ENCODE measurements at places on chromosomes 7 and 10.

DNA sequence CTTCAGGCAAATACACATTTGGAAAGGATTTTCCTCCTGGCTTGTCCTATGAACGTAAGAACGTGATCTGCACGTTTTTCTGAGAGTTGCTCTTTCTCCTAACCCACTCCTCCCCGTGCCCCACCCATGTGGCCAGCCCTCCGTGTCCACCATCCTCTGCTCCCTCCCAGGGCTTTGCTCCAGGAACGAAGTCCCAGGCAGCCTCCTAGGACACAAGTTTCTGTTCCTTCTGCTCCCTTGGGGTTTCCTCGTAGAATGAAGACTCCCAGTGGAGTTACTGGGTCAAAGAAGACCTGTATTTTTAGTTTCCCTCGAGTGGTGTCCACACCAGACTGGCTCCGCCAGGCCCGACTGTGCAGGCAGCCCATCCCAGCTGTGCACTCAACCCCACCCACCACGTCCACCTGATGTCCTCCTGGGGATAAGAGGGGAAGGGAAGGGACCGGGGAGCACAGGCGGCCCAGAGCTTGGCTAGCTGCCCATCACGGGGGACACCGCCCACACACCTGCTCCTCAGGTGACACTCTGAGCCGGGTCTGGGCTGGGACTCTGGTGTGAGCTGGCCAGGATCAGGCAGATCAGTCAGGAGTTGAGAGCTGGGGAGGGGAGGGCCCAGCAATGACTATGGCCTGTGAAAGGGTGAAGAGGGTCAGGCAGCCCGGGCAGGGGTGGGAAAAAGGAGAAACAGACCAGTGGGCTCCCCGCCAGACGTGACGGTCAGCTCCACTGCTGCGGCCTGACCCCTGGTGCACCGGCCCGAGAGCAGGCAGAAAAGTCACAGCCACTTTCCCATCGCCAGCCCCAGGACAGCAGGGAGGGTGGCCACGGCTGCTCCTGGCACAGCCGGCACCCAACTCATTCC is 54.3 kb upstream of the PPP2R2D start:
- DNase-seq: no peak

DNA sequence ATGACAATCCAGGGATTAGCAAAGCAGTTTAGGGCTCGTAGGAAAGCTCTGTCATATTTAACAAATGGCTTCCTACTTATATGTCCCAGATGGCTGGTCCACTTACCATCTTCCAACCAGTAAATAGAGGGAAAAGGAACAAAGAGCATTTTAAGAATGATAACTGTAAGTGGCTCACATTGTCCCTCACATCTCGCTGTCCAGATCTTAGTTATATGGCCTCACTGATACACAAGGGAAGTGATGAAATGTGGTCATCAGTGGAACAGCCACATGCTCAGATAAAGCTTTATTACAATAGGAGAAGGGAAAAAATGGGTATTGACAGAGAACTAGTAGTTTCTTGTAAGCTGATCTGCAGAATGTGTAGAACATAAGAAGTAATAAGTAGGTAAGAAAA is 35.8 kb downstream of the IQUB start:
- DNase-seq: no peak

GRCh38 chr7:155244675-155245074 is 53.0 kb upstream of the INSIG1 start:
- no peak for DNase-seq

- peak; percentile 69 for DNase-seq
These were observed 79.1 kb downstream of the PRTFDC1 start for GRCh38 chr10:24873281-24873683.

DNA sequence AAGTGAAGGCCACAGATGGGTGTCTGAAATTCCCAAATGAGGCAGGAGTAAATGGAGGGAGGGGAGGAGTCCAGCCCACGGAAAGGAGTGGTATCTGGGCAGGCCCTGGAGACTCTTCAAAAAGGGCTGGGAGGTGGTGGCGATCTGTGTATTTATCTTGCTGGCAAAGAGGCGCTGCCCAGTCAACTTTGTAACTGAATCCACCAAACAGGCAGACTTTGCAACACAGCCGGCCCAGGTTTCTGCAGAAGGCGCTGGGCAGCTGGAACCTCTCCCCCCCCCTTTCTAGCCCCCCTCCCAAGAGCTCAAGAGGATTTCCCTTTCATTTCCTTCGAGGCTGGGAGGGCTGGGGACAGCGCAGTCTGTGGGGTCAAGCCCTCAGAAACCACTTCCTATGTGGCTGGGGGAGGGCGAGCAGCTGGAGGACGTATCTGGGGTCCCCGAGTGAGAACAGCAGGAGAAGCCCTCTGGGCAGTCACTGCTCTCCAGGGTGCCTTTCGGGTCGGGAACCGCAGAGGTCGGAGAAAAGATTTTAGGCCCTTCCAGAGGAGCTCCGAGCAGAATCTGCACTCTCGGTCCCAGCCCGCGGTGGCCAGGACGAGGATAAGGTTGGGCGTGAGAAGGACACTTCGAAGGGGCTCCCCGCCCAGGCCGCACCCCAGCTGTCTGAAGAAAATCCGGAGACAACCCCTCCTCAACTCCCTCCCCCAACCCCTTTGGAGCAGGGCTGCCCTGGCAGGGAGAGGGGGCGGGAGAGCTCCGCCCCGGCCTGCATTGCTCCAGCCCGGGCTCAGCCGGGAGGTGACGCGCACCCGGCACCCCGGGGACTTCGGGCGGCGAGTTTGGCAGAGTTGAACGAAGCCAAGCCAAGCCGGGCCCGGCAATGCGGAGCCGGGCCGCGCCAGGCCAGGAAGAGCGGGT is 965 bp downstream of the ZCCHC24 start:
- peak; percentile 74 for DNase-seq

GRCh38 chr7:108442039-108442568 is 14.1 kb downstream of the NRCAM start:
- no peak for DNase-seq

GRCh38 chr10:121368347-121369025 is 229.8 kb downstream of the FGFR2 start:
- DNase-seq: no peak

DNA sequence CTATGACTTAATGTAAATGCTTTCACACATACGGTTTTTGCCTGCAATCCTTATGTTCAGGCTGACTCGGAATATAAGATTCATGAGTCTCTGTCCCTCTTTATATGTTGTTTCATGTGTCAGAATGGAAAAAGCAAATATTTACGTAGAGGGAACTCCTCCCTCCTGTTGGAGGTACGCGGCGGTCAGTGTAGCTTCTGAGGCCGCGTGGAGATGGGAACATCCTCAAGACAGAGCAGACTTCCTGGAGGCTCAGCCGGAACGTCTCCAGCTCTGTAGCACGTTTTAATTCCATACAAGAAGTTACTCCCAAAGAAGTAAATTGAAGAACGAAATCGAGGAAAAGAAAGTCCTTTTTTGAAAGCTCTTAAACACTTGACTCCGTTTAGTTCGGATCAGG is 248.3 kb downstream of the EBF3 start:
- no peak for DNase-seq

DNA sequence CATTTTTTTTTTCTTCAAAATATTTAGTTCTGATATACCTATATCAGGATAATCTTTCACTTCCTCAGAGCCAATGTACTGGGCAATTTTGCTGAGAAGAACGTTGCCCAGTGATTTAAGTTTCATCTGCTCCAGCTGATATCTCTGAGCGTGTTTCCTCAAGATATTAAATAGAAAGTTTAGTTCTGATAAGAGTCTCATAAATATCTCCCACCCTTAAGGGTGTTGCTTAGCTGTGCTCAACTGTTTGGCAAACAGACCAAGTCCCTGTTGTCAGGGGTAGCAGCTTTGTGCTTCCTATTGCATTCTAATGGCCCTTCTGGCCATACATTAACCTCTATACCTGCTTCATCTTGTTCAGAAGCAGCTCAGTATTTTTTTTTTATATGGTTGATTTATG is 84.7 kb upstream of the GPR141 start:
- no peak for DNase-seq

- DNase-seq: no peak
These were observed 30.1 kb downstream of the AFAP1L2 start for GRCh38 chr10:114374053-114374791.

Data from AG08396 (cell line).